Stimulated activated CD4-positive, alpha-beta T cell treated with anti-CD3 and anti-CD28 coated beads, Interleukin-1b, Interleukin-23, amount 100 ng/mL, for 24 hours (primary cell): ENCODE measurements at places on chromosomes 11 and 22.

DNA sequence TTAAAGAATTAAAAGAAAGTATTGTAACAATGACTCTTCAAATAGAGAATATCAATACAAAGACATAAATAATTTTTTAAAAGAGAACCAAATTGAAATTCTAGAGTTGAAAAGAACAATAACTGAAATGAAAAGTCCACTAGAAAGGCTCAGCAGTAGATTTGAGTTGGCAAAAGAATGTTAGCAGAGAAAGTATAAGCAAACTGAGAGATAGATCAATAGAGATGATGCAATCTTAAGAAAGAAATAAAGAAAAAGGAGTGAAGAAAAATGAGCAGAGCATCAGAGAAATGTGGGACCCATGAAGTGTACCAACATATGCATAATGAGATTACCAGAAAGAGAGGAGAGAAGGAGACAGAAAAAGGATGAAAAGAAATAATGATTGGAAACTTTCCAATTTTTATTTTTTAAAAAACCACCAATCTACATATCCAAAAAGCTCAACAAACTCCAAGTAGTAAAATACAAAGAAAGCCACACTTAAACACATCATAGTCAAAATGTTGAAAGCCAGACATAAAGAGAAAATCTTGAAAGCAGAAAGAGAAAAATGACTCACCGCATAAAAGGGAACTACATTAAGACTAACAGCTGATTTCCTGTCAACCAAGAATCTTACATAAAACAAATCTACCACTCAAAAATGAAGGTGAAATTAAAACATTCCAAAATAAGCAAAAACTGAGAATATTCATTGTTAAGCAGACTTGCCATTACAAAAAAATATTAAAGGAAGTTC, 20.9 kb downstream of the NCF4 start:
- no peak for DNase-seq

- DNase-seq, result no peak
These were observed 44.9 kb downstream of the WNT11 start for GRCh38 chr11:76161261-76161961.

- no peak for DNase-seq
These were observed 253.7 kb upstream of the CHORDC1 start for GRCh38 chr11:90476442-90477007.

GRCh38 chr11:20024172-20024935, 135.9 kb downstream of the DBX1 start:
- DNase-seq, result no peak

- DNase-seq, result no peak
These were observed 5.9 kb downstream of the PHOX2A start for GRCh38 chr11:72238040-72238450.

GRCh38 chr11:10639350-10639749, 54.2 kb downstream of the IRAG1 start:
- no peak for DNase-seq

DNA sequence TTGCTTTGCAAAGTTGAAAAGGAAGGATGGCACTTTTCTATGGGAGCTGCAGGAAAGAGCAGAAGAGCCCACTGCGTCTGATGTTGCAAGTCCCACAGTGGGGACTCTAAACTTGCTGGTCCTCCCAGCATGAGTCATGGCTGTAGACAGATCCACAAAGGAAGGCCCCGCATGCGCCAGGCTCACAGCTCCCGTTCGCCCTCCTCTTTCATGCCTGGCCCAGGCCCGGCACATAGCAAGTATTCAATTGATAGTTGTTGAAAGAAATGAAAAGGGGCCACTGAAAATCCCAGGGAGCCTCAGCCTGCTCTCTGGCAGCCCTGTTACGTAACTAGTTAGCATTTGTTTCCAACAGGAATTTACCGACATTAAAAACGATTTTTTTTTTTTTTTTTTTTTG, 18.9 kb downstream of the AP1B1 start:
- DNase-seq, result no peak

- no peak for DNase-seq
These were observed 50.6 kb upstream of the MN1 start for GRCh38 chr22:27851974-27852746.

DNA sequence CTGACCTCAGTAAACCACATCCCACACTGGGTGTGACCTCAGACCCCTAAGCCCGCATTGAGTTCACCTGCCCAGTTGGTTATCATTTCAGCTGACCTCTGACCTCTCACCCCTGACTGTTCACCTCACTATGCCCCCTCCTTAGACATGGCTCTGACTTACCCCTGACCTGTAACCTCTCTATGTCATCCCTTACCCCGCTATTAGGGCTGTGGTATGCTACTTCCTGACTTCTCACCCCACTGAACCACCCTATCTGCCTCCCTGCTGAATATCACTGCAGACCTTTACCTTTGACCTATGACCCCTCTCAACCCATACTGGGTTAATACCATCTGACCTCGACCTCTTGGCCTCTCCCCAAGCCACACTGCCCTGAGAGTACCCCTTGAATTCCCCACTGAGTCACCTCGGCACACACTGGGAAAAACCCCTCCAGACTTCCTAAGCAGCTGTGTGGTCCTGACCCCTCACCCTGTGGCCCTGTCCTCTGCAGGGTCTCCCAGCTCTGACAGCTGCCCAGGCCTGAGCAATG, 8.3 kb downstream of the PLCB3 start:
- DNase-seq, result no peak

DNA sequence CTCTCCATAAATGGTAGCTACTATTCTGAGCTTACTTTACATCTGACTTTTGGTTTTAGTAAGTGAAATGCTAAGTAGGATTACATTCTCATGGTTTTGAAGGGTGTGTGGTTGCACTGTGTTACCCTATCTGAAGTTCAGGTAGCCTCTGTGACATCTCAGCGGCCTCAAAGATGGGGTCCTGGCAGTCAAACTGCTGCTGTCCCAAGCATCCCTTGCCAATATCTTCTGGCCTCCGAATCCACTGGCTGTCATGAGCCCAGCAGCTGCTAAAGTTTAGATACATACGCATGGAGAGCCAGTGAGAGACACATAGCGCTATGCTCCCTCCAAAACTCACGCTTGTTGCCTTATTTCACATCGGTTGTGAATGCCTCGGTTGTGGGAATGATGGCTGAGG, 34.9 kb downstream of the UBASH3B start:
- no peak for DNase-seq

DNA sequence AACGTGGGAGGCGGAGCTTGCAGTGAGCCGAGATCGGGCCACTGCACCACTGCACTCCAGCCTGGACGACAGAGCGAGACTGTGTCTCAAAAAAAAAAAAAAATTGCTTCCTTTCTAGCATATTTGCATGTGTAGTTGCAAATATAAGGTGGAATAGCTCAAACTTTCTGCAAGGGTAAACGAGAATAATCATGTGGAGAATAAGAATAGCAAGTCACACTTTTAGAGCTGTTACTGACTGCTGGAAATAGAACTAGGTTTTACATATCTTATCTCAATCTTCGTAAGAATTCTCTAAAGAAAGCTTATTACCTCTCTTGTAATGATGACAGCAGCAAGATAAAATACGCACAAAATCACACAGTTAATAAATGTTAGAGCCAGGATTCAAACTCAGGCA, 1.6 kb downstream of the L3MBTL2 start:
- DNase-seq, result no peak

- DNase-seq, result no peak
These were observed 104.1 kb downstream of the DDX10 start for GRCh38 chr11:108768964-108769363.

DNA sequence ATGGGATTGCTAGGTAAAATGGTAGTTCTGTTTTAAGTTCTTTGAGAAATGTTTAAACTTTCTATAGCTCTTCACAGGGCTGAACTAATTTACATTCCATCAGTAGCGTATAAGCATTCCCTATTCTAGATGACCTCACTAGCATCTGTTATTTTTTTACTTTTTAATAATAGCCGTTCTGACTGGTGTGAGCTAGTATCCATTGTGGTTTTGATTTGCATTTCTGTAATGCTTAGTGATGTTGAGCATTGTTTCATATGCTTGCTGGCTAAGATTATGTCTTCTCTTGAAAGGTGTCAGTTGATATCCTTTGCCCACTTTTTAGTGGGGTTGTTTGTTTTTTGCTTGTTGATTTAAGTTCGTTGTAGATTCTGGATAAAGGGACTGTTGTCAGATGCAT, 35.9 kb downstream of the MMP27 start:
- DNase-seq, result no peak

GRCh38 chr11:83691451-83691950, 405.3 kb upstream of the CCDC90B start:
- no peak for DNase-seq

- DNase-seq, result no peak
These were observed 188.4 kb upstream of the API5 start for GRCh38 chr11:43123443-43123842.

DNA sequence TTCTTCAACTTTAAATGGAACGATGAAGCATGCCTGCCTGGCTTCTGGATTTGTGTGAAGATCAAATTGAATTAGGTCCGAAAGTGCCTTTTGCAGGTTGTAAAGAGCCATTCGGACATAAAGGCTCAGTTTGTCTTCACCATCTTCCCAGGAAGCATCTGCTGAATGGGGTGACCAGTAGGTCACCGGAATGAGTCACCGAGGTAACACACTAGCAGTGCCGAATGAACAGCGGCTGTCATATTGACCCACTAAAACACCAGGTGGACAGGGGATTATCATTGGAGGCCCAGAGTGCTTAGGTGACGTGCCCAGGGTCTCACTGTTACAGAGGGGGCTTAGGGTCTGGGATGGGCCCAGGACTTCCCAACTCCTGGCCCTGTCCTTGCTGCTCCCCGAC, 43.1 kb upstream of the MYH9 start:
- no peak for DNase-seq

GRCh38 chr11:89441606-89442005, 49.6 kb downstream of the NOX4 start:
- no peak for DNase-seq

DNA sequence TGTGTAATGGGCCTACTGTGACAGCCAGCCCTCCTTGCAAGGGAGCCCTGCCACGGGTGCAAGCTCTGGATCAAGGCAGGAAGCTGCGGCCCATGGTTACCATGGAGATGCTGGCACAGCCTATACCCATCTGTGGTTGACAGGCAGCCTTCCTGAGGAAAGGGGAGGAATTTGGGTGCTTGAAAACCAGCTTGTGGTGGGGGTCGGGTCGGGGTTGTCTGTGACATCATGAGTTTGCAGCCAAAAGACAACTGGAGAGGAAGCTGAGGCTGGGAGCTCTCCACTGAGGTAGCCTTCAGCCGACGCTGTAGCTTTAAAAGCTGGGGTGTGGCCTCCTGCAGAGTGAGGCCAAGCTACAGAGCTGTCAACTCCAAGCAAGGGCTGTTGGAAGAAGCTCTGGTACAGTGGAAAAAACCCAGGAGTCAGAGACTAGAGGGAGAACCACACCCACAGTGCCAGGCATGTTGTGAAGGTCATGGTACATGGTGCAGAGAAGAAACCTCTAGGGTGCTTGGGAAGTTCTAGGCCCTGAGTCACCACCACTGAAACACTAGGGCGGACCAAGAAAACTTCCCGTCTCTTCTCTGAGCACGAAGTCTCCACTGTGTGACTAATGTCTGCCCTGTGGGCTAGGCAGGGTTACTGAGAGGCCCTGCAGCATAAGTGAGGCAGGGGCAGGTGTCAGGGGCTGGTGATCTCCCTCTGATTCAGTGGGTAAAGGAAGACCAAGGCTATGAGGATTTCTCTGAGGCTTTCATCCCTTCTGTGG, 10.8 kb upstream of the LDHA start:
- DNase-seq, result peak; percentile 62

DNA sequence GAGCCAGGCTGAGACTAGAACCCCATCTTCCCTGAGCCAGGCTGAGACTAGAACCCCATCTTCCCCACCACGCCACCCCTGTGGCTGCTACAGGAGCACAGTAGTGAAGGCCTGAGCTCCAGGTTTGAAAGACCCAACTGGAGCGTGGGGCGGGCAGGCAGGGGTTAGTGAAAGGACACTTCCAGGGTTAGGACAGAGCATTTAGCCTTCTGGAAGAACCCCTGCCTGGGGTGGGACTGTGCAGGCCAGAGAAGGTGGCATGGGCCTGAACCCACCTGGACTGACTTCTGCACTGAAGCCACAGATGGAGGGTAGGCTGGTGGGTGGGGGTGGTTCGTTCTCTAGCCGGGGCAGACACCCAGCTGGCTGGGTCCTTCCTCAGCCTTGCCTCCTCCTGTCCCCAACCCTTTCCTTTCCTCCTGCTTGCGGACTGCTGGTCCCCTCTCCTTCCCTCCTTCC, 24.1 kb downstream of the SUN2 start:
- no peak for DNase-seq

- no peak for DNase-seq
These were observed 607 bp downstream of the MRPL11 start for GRCh38 chr11:66437979-66438503.

- DNase-seq, result no peak
These were observed 587.0 kb downstream of the DLG2 start for GRCh38 chr11:85040166-85040565.

DNA sequence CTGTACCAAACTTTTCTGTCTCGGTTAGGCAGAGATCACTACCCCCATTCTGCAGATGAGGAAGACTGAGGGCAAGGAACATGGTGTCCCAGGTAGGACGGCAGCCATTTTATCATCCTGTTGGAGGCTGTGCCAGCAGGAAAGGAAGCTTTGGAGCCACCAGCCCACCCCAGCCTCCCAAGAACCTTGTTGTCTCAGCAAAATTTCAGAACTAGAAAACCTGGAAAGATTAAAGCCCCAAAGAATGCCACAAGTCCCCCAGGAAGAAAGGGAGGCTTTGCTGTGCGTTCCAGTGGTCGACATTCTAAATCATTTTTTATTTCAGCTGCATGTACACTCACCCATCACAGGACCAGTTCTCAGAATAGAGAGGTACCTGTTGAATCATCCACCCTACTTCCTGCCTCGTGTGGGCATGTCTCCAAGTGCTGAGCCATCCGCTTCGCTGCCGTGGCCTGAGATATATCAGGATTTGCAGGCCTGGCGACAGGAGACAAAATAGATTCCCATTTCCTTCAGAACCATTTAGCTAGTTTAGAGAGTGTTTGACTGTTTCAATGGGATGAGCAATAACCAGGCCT, 13.0 kb upstream of the EIF3D start:
- no peak for DNase-seq

GRCh38 chr11:117375960-117376359, 48.3 kb downstream of the CEP164 start:
- DNase-seq, result no peak
